Kasumi-1 (cell line): ENCODE measurements at places on chromosomes 1 and 21.

DNA sequence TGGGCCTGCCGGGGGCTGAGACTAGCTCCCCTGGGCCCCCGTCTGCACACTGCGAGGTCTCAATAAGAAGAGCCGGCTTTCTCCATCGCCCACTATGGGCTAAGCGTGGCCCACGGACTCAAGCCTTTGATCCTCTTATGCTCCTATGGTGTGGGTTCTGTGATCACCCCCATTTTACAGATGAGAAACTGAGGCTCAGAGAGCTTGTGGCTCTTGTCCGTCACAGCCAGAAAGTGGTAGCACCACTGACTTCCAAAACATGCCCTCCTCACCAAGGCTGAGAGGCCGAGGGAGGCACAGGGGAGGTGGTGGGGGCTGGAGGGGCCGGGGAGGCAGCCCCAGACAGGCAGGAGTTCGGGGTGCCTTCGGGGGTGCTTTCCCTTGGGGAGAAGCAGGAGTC lies 39.0 kb upstream of the CASZ1 start:
- no peak for DNase-seq

DNA sequence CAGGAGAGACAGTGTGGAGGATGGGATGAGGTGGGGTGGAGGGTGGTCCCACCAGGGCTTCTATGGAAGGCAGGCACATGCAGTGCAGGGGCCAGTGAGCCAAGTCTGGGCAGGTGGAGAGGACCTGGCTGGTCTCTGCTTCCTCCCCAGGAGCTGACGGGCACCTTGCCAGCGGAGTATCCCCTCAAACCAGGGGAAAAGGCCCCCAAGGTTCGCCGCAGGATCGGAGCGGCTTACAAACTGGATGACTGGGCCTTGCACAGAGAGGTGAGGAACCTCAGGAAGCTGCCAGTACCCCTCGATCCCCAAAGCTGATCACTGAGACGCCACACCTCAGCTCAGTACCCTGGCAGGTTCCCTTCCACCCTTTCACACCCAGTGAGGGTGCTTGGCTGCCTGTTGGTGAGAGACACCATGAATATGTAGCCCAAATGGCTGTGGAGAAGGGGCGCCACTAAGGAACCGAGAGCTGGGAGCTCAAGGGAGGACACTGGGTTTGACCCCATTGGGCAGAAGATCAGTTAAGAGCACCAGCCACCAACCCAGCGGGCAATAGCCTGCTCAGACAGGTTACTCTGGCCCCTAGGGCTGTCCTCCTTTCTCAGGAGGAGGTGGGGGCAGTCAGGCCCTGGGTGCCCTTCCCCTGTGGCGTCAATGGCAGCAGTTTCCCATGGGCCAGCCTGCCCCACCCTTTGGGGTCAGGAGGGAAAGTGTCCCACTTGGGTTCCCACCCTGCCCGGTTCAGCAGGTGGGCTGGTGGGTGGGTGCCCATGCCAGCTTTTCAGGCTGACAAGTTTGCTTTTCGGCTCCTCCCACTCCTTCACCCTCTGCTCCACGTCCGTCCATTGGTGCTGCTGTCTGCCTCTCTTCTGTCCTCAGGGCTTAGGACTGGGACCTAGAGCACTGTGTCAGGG lies 5.5 kb downstream of the INAVA start:
- DNase-seq: no peak

- DNase-seq: no peak
Observed at GRCh38 chr1:52880206-52880605, 37.6 kb downstream of the ZYG11A start.

- no peak for DNase-seq
Observed at GRCh38 chr1:43292216-43292615, 6.8 kb upstream of the C1orf210 start.

DNA sequence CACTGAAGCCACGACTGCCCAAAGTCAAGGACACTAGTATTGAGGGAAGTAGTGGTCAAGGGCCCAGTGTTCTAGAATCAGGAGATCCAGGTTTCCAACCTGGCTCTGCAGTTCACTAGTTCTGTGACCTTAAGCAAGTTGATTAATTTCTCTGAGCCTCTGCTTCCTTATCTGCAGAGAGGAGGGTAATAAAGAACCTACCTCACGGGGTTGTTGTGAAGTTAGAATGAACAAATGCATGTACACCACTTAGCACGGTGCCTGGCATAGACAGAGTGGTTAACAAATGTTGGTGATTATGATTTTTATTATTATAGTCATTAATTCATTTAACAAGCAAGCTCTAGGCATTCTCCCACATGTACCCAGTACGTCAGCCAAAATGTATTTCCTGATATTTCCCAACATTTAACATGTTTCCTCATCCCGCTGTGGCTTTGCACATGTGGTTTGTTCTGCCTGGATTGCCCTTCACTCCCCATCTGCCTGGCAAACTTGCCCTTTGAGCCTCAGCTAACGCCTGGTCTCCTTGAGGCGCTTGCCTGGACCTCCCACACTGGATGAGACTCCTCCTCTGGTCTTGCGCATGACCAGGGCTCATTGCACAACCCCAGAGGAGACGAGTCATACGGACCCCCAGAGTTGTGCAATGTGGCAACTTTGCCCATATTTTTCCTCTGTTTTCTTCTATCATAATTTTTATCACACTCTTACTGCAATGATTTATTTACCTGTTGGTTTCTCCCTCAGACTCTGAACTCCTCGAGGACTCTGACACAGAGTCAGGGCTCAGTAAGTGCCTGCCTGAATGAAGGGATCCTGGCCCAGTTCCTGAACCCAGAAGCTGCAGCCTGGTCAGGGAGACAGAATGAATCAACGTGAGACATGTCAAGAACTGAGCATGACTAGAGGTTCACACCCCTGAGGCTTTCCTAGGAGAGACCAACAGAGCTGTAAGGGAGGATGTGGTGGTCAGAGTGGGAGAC lies 20.7 kb upstream of the MFSD2A start:
- peak; percentile 78 for DNase-seq

DNA sequence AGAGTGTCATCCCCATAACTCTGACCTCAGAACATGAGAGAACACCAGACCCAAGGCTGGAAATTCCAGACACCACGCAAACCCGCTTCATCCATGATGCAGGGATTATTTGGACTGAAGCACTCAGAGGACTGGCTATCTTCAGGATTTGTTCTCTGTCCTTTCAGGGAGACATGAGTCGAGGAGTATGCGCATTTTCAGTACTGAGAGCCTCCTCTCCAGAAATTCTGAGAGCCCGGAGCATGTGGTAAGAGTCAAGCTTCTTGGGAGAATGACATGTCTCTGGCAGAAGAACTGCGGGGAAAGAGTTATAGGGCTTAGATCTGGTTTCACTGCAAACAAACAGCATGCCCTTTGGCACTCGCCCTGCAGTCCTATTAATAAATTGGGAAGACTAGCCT lies 6.9 kb downstream of the LAX1 start:
- no peak for DNase-seq

DNA sequence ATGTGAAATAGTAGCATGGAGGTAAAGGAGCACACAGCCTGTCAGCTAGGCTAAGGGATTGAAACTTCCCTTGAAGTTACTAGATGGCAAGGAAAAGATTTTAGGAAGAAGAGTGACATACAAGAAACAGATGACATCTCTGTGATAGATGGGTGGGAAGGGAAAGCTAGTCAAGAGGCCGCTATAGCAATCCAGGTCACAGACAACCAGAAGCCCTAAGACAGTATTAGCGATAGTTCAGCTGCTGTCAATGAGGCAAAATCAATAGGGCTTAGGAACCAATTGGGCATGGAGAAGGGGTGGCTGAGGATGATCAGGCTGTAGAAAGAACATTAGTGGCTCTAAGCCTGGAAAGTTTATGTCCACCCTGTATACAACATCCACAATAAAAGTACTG lies 111.1 kb downstream of the GLUL start:
- no peak for DNase-seq

DNA sequence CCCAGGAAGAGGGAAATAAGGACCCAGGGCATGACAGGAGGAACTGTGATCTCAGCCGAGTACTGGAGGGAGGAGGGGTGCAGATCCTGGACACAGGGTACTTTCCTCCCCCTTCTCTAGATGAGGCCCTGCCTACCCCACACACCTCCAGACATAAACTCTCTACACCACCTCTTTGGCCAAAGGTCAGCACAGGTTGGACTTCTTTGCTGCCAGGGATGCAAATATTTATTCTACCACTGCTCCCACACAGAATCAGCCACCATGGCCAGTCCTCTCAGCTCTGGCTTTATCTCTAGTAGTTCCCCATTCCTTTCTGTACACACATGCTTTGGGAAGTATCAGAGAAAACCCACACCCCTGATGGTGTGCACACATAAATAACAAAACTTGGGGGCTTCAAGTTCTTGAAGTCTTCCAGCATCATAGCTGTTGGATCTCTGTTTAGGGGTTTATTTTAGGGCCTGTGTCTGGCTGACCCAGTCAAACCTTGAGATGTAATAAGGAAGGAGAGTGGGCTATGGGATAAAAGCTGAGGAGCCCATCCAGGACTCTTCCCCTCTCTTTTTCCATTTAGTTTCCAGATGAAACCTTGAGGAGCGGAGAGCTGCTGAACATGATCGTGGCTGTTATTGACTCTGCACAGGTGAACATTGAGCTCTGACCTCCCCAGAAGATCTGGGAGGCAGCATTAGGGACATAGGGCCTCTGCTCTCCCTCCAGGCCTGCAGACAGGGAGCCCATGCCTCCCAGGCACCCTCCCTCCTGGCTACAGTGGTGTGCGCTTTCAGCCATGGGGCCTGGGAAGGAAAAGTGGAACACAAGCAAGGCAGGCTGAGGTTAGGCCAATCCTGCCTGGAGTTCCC lies 6.7 kb upstream of the SLC27A3 start:
- DNase-seq: no peak

- DNase-seq: peak; percentile 56
Observed at GRCh38 chr1:150233359-150234308, 2.3 kb downstream of the ANP32E start.

DNA sequence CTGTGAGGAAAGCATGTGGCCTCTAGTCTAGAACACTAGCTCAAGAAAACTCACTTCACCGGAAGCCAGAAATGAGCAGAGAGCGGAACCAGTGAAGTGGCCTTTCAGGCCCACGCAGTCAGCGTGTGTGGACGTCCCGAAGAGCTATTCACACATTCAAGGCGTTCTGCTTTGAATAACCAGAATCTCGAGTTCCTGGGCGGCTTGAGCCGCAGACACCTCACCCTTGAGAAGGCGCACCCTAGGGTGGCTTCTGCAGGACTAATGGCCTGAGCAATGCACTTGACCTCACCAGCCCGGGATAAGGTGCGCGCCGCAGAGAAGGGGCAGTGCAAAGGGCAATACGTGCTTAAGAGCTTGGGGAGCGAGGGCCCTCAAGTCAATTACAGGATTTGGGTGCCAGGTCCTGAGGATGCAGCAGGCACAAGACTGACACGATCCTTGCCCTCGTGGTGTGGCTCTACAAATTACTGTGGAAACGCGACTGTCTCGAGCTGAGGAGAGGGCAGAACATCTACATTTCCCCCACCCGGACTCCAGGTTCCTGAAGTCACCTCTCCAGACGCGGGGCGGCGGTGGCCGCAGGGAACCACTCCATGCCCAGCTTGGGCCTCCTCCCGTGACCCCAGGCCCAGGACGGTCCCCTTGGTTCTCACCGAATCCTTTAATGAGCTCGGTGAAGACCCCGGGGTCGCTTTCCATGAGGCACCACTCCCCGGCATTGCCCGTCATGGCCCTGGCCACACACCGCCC lies 455 bp downstream of the UCHL5 start:
- peak; percentile 72 for DNase-seq

DNA sequence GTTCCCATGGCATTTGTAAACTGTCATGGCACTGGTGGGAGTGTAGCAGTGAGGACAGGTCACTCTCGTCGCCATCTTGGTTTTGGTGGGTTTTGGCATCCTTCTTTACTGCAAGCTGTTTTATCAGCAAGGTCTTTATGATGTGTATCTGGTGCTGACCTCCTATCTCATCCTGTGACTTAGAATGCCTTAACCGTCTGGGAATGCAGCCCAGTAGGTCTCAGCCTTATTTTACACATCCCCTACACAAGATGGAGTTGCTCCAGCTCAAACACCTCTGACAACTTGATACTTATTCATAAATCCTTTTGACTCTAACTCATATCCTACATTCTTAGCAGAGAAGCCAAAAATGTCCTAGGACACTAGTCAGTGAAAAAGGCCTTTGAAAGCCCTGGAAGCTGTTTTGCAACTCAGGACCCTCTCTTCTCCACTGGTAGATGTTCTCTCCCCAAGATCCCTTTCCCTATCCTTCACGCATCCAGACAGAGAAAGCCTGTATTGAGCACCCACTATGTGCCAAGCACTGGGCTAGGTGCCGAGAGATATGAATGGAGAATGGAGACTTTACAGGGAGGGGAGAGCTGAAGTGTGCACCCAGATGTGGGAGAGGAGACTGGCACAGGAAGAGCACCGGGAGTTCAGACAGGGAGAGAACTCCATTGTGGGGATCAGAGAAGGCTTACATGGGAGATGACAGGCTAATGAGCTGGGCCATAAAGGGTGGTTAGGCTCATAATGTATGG lies 6.7 kb upstream of the CSRP1 start:
- DNase-seq: no peak

DNA sequence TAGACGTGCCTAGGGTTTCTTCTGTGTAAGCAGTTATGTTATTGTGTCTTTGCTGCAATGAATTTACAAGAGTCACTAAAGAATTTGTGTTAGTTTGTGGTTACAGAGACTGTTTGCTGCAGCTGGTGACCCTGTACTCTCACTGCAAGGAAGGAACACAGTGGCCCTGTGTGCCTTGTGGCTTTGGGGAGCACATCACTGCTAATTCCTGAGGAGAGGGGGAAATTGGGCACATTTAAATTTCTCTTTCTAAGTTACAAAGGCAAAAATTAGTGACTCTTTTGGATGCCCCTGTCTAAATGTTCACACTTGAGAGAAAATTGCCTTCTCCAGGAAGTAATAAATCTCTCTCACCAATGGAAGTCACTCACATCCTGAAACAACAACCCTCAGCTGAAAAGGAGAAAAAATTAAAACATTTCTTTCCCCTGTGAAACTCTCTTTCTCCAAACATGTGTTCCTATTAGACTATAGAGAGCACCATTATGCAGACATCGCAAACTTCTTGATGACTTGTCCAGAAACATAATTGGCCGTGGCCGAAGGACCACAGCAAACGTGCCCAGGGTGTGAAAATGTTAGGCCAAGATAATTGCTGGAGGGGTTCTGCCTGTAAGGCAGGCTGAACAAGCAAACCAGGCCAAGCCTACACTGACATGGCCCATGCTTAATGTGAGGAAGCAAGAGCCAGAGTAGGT lies 32.3 kb upstream of the SPAG17 start:
- no peak for DNase-seq

- DNase-seq: no peak
Observed at GRCh38 chr1:195866781-195867222, 741.4 kb downstream of the KCNT2 start.

- DNase-seq: no peak
Observed at GRCh38 chr1:234730770-234731568, 121.0 kb upstream of the IRF2BP2 start.

- no peak for DNase-seq
Observed at GRCh38 chr1:241645199-241645598, 5.0 kb upstream of the CHML start.

DNA sequence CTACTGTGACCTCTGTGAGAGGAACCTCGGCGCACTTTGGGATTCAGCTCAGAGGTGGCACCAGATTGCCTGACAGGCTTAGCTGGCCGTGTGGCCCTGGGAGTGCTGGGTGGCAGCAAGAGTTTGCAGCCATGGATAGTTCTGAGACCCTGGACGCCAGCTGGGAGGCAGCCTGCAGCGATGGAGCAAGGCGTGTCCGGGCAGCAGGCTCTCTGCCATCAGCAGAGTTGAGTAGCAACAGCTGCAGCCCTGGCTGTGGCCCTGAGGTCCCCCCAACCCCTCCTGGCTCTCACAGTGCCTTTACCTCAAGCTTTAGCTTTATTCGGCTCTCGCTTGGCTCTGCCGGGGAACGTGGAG lies 67.5 kb downstream of the DISC1 start:
- DNase-seq: no peak
